ENCODE measurements at places on chromosomes 11 and 22.

GRCh38 chr11:70732023-70732880 is 333.9 kb downstream of the CTTN start:
- no peak for DNase-seq

- no peak for DNase-seq
Measured at GRCh38 chr11:76203131-76203925, 3.0 kb downstream of the WNT11 start.

- DNase-seq: no peak
Measured at GRCh38 chr11:118915941-118916841, 9.5 kb downstream of the BCL9L start.

GRCh38 chr11:5553343-5553742 is 5.0 kb upstream of the OR52H1 start:
- DNase-seq: no peak

- DNase-seq: no peak
Measured at GRCh38 chr11:128518493-128519207, 68.7 kb downstream of the ETS1 start.

DNA sequence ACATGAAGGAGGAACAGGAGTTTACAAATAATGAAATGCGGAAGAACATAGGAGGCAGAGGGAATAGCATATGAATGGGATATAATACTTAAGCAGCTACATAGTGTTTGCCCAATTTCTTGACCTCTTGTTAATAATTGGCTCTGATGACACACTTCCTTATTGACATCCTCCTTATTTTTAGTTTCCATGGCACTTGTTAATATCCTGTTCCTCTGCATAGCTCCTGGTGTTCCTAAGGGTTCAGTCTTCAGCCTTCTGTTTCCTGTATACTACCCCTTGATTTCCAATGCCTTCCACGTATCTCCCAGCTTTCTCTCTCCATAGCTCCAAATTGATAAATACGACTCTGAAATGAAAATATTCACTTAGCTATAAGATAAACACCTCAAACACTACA is 663.8 kb upstream of the API5 start:
- no peak for DNase-seq

GRCh38 chr11:120336641-120337354 is 585 bp downstream of the ARHGEF12 start:
- no peak for DNase-seq

- DNase-seq: no peak
Measured at GRCh38 chr11:24064309-24064903, 432.4 kb upstream of the LUZP2 start.

- DNase-seq: no peak
Measured at GRCh38 chr11:46492532-46492931, 101.0 kb upstream of the CHRM4 start.

- no peak for DNase-seq
Measured at GRCh38 chr11:2366276-2366675, 10.8 kb upstream of the CD81 start.

DNA sequence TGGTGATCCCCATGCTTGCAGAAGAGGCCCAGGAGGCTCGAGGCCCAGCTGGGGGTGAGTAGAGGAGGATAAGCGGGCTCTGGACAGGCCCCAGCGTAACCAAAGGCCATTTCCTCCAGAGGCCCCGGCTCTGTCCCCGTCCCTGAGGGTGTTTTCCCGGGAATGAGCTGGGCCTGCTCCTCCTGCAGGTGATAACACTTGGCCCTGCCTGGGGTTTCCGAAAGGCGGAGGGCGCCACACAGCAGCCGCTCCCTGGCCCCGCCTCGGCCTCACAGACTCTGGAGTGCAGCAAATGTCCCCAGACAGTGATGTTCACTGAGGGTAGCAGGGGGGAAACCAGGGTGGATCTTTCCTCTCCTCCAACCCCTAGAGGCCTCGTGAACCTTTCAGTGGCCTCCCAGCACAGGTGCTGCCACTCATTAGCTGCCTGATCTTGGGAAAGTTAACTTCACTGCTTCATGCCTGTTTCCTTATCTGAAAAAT is 10.5 kb upstream of the MGAT3 start:
- no peak for DNase-seq

- DNase-seq: no peak
Measured at GRCh38 chr11:135004495-135004894, 592.5 kb upstream of the B3GAT1 start.

- DNase-seq: no peak
Measured at GRCh38 chr22:37926771-37927636, 20.9 kb downstream of the MICALL1 start.

DNA sequence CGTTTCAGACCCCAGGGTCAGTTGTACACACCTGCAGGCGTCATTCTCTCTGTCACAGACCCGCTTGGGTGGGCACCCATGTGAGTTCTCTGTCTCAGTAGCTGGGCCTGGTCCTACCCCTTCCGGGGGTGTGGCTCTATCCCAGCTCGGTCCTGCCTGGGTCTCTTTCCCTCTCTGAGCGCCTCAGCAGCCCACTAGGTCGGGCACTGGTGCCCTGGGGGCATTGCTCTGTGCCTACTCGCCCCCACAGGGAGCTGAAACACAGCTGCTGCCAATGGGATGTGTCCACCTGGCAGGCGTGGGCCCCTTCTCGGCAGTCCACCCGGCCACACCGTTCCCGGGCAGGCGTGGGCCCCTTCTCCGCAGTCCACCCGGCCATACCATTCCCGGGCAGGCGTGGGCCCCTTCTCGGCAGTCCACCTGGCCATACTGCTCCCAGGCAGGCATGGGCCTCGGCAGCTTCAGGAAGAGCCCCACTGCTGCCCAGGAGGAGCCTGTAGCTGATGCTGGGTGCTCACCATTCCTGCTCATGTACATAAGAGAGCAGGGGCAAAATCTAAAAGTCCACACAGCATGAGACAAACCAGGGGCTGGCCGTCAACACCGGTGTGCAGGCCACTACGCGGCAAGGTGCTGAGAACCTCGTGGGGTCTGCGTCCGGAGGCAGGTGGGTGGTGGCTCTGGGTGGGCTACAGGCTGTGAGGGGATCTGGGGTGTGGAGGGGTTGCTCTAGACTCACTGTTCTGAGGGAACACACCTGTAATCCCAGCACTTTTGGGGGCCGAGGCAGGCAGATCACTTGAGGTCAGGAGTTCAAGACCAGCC is 12.3 kb downstream of the MLC1 start:
- no peak for DNase-seq

- no peak for DNase-seq
Measured at GRCh38 chr11:82373781-82374542, 359.7 kb downstream of the FAM181B start.

- no peak for DNase-seq
Measured at GRCh38 chr22:36224245-36224644, 15.1 kb downstream of the APOL2 start.

DNA sequence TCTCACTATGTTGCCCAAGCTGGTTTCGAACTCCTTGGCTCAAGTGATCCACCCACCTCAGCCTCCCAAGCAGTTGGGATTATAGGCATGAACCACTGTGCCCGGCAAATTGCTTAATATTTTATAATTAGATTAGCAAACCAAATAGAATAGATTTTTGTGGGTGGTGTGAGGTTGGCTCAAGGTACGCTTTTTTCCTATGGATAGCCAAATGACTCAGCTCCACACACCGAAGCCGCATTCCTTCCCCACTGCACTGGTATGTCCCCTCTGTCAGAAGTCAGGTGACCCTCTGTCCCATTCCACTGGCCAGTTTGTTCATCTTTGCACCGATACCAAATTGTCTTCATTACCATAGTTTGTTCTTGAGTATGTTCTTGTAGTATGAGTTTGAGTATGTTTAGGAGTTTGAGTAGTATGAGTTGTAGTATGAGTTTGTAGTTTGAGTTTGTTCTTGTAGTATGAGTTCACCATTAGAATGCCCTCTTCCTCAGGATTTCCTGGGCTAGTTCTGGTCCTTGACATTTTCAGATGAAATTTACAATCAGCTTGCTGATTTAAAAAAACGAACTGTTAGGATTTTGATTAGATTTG is 19.4 kb downstream of the SUSD2 start:
- DNase-seq: no peak

GRCh38 chr11:32953700-32954099 is 61.1 kb downstream of the QSER1 start:
- no peak for DNase-seq

- DNase-seq: no peak
Measured at GRCh38 chr11:1209371-1210057, 13.4 kb upstream of the MUC5B start.

- no peak for DNase-seq
Measured at GRCh38 chr11:129996113-129996870, 6.3 kb downstream of the PRDM10 start.

GRCh38 chr11:1224491-1225385 is 1.9 kb downstream of the MUC5B start:
- no peak for DNase-seq

DNA sequence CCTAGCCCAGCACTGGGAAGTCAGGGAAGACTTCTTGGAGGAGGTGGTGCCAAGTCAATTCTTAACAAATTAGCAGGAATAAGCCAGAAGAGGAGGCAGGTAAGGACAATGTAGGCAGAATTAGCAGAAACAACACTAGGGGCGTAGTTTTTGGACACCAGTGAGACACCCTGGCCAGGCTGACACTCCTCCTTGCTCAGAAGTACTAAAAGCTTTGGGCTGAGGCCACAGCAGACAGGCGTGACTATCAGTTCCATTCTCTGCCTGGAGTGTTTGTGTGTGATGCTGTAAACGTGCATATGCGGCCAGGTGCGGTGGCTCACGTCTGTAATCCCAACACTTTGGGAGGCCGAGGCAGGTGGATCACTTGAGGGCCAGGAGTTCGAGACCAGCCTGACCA is 36.0 kb downstream of the PHF21B start:
- DNase-seq: no peak

GRCh38 chr11:79336797-79337517 is 103.9 kb downstream of the TENM4 start:
- no peak for DNase-seq

GRCh38 chr11:73376160-73376802 is at the start of gene RELT:
Gene RELT (plus strand): TSS chr11:73376399. CDS start chr11:73389137, 12,738 bp downstream.
- peak; percentile 88 for DNase-seq

- DNase-seq: no peak
Measured at GRCh38 chr22:19424186-19424500, 7.4 kb downstream of the HIRA start.

DNA sequence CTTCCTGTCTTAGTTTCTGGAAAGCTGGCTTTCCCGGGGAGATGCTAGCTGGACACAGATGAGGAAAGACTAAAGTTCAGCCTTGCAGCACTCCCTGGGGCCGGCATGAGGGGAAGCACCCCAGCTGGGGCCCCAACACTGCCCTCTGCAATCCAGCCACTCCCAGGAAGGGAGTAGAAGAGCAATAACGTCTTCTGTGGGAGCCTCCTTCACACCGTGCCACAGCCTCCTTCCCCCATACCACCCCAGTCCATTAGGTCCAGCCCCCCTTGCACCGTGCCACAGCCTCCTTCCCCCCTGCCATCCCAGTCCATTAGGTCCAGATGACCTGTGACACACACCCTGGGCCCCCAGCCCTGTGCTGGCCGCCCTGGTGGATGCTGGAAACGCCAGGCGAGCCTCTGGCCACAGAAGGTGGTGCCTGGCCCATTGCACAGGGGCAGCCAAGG is 44.1 kb upstream of the PRDM11 start:
- DNase-seq: no peak

DNA sequence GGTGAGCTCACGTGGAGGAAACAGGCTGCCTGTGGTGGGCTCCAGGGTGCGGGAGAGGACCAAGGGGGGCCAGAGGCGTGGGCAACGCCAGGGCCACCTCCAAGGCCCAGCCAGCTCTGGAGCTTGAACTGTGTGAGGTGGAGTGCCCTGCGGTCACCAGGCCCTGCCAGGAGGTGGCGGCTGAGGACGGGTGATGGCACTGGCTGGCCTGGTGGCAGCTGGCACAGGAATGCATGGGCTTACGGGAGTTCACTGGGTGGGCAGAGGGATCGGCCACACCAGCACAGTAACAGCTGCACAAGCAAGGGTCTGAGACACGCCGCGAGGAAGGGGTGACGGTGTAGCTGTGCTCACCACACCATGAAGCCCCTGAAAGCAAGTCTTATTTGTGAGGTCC is 15.8 kb downstream of the TOLLIP start:
- no peak for DNase-seq

- no peak for DNase-seq
Measured at GRCh38 chr11:94550513-94550912, 6.8 kb downstream of the FUT4 start.

DNA sequence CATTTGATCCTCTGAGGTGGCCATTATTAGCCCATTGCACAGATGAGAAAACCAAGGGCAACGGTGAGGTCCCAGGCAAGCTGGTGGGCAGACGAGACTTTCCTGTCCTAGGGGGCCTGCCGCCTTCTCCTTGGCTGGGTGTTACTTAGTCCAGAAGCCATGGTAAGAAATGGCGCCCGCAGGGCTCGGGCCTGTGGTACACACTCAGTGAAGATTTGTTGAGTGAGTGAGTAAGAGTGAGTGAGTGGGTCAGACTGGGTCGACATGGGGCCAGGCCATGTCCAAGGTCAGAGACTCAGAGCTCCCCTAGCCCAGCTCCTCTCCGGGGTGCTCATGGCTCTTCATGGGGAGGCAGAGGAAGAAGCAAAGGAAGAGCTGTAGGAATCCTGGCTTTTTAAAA is 36.0 kb downstream of the RASD2 start:
- DNase-seq: no peak

DNA sequence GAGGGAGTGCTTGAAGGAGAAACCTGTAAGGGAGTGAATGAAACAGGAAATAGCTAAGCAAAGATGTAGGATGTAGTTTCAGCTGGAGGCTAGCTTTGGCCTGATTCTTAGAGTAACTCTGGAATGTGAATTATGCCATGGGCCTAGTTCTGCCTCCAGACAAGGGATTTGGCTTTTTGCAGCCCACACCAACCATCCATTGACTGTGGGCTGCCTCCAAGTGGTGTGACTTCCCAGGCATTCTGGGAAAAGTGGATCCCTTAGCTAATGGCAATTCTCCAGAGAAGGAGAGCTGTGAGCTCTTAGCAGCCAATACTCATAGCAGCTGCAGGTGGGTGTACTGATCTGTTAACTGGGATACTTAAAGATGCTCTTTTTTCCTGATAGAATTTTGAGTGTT is 2.0 kb upstream of the OR9I1 start:
- DNase-seq: no peak

DNA sequence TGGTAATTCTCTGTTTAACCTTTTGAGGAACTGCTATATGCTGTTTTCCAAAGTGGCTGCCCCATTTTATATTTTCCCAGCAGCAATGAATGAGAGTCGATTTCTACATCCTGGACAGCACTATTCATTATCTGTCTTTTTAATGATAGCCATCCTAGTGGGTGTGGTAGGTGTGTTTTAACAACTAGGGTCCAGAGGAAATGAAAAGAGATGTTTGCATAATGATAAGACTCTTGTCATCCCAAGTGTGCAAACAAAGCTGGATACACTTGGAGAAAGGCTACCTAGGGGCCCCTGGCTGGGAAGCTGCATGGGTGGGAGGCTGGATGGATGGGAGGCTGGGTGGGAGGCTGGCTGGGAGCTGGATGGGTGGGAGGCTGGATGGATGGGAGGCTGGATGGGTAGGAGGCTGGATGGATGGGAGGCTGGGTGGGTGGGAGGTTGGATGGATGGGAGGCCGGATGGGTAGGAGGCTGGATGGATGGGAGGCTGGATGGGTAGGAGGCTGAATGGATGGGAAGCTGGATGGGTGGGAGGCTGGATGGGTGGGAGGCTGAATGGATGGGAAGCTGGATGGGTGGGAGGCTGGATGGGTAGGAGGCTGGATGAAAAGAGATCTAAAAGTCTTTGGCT is 158.0 kb downstream of the DSCAML1 start:
- DNase-seq: no peak
